Forelimb muscle (tissue), 1 donor: ENCODE measurements at places on chromosomes 2 and 18. TPM values are rescaled to one million over a fixed set of nuclear protein-coding genes. Genes with fewer than 3 reads are reported as not detected.

DNA sequence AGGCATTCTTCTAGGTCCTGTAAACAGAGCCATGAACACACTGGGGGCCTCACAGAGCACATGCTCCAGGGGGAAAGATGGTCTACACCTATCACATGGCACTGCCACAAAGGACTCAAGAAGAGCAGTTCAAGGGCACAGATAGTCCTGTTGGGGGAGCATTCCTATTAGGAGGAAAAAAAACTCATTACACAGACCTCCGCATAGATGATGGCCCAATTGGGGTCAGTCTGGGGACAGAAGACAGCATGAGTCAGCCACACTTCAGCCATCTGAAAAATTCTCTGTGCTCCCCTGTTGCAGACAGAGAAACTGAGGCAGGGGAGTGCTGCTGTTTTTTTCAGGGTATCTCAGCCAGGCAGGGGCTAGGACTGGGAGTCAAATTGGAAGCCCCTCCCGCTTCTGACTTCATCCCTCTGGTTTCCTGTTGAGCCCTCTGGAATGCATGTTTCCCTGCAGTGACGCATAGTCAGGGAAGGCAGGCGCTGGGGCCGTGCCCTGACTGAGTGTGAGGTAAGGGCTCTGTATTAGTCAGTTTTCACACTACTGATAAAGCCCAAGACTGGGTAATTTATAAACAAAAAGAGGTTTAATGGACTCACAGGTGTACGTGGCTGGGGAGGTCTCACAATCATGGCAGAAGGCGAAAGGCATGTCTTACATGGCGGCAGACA is 67.9 kb downstream of the RHOB start:
- DNase-seq, result no peak

DNA sequence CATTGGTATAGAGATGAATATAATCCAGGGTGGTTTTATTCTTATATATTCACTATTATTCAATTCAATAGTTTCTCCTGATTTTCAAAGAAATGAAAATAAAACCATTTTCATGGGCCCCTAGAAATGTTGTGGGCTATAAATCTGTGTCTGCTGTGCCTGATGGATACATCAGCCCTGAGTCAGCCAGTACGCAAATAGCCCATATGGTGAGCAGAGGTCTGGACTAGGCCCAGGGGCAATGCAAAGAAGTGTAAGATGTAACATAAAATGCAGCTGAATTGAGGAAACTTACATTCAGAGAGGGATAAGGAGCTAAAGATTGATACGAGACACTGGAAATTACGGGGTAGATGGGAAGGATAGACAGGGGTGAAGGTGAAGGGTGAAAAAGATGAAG is 122.5 kb downstream of the MAIP1 start:
- no peak for DNase-seq

Gene ALPG
- polyA plus RNA-seq, result not detected

Gene SKOR2
- polyA plus RNA-seq, result not detected

Gene SCN3A
- polyA plus RNA-seq, result 0.53 TPM
